ENCODE measurements at places on chromosomes 1 and 21.
A peak's percentile ranks its signal among the peaks of the same experiment; 100 is the strongest.

- no peaks in the 10 kb centered on the region for H3K36me3 ChIP-seq
- peaks cover 84% of the 10 kb centered on the region for H3K4me1 ChIP-seq
- H3K4me3 ChIP-seq = peak overlapping the region; percentile 69
- no peak for DNase-seq
- H3K27me3 ChIP-seq = peaks cover 10% of the 10 kb centered on the region
- H3K27ac ChIP-seq = peak overlapping the region; percentile 46
Measured at GRCh38 chr1:9659328-9659727, 7.8 kb downstream of the PIK3CD start.

- peaks cover 18% of the 10 kb centered on the region for H3K27me3 ChIP-seq
- H3K36me3 ChIP-seq = no peaks in the 10 kb centered on the region
- H3K4me3 ChIP-seq = no peak overlapping the region
- peak overlapping the region; percentile 58 for H3K27ac ChIP-seq
Measured at GRCh38 chr1:155196103-155196892, 11.4 kb downstream of the THBS3 start.

- no peak overlapping the region for H3K4me3 ChIP-seq
- no peaks in the 10 kb centered on the region for H3K4me1 ChIP-seq
- H3K27ac ChIP-seq = no peak overlapping the region
- no peak for DNase-seq
Measured at GRCh38 chr1:91981996-91982609, 32.9 kb downstream of the BRDT start.

GRCh38 chr1:25094229-25094628 lies 138.1 kb downstream of the SYF2 start:
- H3K4me1 ChIP-seq = peaks cover 56% of the 10 kb centered on the region
- peaks cover 21% of the 10 kb centered on the region for H3K27me3 ChIP-seq
- H3K36me3 ChIP-seq = no peaks in the 10 kb centered on the region

- H3K4me3 ChIP-seq = no peak overlapping the region
- H3K27ac ChIP-seq = no peak overlapping the region
- DNase-seq = no peak
- no peaks in the 10 kb centered on the region for H3K36me3 ChIP-seq
Measured at GRCh38 chr1:92443893-92444292, 42.8 kb downstream of the GFI1 start.

- H3K27ac ChIP-seq = no peak overlapping the region
- no peak for DNase-seq
- peaks cover 16% of the 10 kb centered on the region for H3K27me3 ChIP-seq
- H3K4me1 ChIP-seq = no peaks in the 10 kb centered on the region
- H3K4me3 ChIP-seq = no peak overlapping the region
Measured at GRCh38 chr1:3992103-3992556, 92.1 kb upstream of the C1orf174 start.

DNA sequence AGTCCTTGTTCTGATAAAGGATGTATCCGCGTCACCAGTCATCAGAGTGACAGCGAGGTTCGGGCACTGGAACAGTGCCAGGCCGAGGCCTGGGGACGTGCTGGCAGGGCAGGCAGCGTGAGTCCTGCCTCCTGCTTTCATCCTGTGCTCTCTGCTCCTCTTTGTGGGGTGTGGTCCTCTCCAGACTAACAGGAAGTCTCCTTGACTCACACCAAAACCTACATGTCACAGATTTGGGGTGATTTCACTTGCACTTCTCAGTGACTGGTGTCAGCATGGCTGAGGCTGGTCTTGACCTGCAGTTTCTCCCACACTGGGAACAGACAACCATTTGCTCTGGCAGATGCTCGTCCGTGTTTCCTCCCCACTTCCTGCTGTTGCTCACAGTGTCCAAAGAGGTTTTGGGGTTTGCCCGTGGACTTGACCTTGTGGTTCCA lies 8.8 kb upstream of the NLRP3 start:
- H3K27me3 ChIP-seq = peaks cover 3% of the 10 kb centered on the region
- peak; percentile 47 for DNase-seq
- peak overlapping the region; percentile 43 for H3K27ac ChIP-seq
- peaks cover 38% of the 10 kb centered on the region for H3K4me1 ChIP-seq
- H3K36me3 ChIP-seq = no peaks in the 10 kb centered on the region

DNA sequence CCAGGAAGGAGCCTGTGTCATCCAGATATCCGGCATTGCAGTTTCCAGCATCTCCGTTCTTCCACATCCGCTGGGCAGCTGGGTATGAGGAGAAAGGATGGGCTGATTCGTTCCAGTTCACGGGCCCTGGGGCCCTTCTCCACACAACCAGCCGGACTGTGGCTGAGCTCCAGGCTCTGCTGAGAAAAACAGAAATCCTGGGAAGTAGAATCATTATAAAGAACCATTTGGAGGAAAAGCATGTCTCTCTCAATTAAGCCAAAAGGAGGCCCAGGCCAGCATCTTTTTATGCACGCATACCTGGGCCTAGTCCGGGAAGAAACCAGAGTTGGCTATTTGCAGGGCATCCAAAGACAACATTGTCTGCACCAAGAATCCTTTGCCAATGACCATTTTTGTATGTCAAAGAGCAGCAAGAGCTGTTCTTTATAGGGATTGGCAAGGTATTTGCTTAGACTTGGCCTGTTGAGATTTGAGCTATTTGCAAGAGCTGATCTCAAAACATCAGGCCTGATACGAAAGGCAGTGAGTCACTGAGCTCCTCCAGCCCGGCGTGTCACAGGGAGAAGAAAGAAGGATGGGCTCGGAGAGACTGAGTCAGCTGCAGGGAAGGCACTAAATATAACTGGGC lies 84.9 kb upstream of the ARHGEF16 start:
- no peak overlapping the region for H3K4me3 ChIP-seq
- H3K36me3 ChIP-seq = no peaks in the 10 kb centered on the region
- no peak for DNase-seq
- peaks cover 40% of the 10 kb centered on the region for H3K4me1 ChIP-seq

DNA sequence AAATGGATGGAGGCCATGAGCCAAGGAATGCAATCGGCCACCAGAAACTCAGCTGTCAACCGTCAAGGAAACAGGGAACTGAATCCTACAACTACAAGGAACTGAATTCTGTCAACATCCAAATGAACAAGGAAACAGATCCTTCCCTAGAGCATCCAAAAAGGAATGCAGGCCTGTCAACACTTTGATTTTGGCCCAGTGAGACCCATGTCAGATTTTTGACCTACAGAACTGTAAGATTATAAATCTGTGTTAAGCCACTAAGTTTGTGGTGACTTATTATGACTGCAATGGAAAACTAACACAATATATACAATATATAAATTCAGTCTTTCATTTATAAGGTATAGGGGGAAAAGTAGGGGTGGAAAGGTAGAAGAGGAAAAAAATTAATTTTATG lies 55.3 kb downstream of the SHCBP1L start:
- H3K4me3 ChIP-seq = no peak overlapping the region
- no peak overlapping the region for H3K27ac ChIP-seq
- no peak for DNase-seq
- H3K27me3 ChIP-seq = peaks cover 2% of the 10 kb centered on the region
- no peaks in the 10 kb centered on the region for H3K36me3 ChIP-seq

DNA sequence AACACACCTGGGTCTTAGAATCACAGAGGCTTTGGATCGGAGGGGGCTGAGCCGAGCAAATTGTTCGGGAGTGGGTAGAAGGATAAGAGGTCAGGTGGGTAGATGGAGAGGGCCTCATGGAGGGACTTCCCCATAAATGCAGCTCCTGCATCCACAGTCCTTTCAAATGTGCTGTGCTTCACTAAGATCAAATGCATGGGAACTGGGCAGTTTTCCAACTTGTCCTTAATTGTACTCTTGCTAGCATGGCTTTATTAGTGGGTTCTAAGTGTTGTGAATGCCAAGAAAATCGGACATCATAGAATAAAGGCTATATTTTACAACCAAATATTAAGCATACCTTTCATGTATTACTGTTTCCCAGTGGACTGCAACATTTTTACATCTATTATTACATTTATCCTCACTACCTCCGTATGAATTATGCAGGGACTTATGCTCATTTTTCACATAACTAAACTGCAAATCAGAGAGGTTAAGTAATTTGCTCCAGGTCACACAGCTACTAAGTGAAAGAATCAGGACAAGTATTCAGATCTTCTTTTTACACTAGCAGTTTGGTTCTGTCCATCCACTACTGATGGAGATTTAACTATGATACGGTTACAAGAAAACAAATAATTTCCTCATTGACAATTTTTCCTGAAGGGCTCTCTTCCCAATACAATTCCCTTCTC lies 174.5 kb upstream of the RUNX1 start:
- no peak overlapping the region for H3K27ac ChIP-seq
- no peak for DNase-seq
- no peaks in the 10 kb centered on the region for H3K36me3 ChIP-seq
- H3K4me3 ChIP-seq = peak overlapping the region; percentile 35
- peaks cover 5% of the 10 kb centered on the region for H3K27me3 ChIP-seq

DNA sequence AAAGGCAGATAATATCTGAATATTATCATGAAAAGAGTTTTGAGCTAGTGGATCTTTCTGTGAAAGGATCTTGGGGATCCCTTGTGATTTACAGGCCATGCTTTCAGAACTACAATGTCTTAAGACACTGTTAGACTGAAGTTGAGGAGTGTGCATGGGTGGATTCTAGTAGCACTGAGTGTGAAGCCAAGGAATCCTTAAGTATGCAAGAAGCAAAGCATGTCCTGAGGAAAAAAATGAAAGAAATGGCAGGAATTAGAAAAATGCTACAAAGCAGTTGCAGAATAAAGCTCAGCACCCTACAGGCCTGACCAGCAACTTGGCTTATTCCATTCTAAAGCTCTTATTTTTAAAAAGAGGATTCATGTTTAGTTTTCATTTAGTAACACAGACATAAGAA lies 11.9 kb downstream of the STX6 start:
- H3K4me1 ChIP-seq = peaks cover 40% of the 10 kb centered on the region
- no peak overlapping the region for H3K27ac ChIP-seq

DNA sequence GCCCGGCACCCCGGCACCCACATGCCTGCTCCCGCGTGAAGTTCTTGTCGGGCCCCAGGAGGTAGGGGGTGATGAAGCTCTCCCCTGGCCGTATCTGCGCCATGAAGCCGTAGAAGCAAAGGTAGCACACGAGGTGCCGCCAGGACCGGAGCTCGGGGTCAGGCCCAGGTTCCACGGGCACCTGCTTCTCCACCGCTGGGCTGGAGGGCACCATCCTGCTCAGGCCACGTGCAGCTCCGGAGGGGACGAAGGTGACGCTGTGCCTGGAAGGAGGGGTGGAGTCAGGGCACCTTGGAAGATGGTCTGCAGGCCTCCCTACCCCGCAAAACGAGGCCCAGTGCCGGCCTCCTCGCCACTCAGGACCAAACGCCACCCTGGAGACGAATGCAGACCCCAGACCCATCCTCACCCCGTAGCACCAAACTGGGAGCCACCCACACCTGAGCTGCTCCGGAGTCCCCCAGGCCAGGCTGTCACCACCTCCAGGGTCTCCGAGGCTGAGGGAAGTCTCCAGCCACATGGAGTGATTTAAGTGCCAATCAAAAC lies 4.4 kb downstream of the SLC19A1 start:
- no peak for DNase-seq
- peaks cover 3% of the 10 kb centered on the region for H3K27me3 ChIP-seq
- no peaks in the 10 kb centered on the region for H3K36me3 ChIP-seq
- peaks cover 5% of the 10 kb centered on the region for H3K4me1 ChIP-seq
- no peak overlapping the region for H3K4me3 ChIP-seq
- H3K27ac ChIP-seq = no peak overlapping the region

GRCh38 chr1:13828454-13829151 lies 128.6 kb downstream of the PRDM2 start:
- no peak for DNase-seq
- peaks cover 8% of the 10 kb centered on the region for H3K36me3 ChIP-seq
- H3K4me1 ChIP-seq = no peaks in the 10 kb centered on the region
- peaks cover 1% of the 10 kb centered on the region for H3K27me3 ChIP-seq

DNA sequence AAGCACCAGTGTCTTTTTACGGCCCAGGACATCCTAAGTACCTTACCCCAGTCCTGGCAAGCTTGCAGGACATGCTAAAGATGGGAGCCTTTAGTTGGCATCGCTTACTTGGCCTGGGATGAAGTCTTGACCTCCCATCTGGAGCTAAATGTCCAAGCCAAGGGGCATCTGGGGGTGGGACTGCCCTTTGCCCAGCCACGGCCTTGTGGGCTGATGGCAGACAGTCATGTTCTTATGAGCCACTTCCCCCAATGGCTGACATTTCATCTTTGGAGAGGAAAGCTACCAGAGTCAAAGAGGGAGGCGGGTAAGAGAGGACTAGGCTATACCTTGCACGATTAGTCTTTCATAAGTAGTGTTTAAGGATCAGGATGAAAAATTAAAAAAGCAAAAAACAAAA lies 32.2 kb downstream of the OPTC start:
- no peaks in the 10 kb centered on the region for H3K36me3 ChIP-seq
- no peak overlapping the region for H3K27ac ChIP-seq
- no peaks in the 10 kb centered on the region for H3K4me1 ChIP-seq
- H3K27me3 ChIP-seq = peaks cover 2% of the 10 kb centered on the region
- no peak for DNase-seq

DNA sequence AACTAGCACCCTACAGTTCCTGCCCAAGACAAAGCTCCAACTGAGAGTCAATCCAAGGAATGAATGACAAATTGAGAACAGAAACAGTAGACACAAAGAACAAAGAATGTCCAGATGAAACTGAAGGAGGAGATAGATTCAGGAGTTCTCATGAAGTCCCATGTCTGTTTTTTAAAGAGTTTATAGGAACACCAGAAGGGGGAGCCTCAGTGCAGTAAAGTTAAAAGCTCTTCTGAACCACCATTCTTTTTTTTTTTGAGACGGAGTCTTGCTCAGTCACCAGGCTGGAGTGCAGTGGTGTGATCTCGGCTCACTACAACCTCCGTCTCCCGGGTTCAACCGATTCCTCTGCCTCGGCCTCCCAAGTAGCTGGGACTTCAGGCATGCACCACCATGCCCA lies 323.6 kb downstream of the MRPL39 start:
- peaks cover 1% of the 10 kb centered on the region for H3K27me3 ChIP-seq
- no peak overlapping the region for H3K27ac ChIP-seq
- no peak for DNase-seq

- H3K27me3 ChIP-seq = peaks cover 3% of the 10 kb centered on the region
- H3K36me3 ChIP-seq = no peaks in the 10 kb centered on the region
- no peak for DNase-seq
- no peak overlapping the region for H3K4me3 ChIP-seq
- H3K4me1 ChIP-seq = no peaks in the 10 kb centered on the region
Measured at GRCh38 chr1:44625348-44625747, 48.9 kb downstream of the TMEM53 start.

- no peaks in the 10 kb centered on the region for H3K4me1 ChIP-seq
- H3K4me3 ChIP-seq = no peak overlapping the region
- H3K27ac ChIP-seq = no peak overlapping the region
- H3K36me3 ChIP-seq = no peaks in the 10 kb centered on the region
Measured at GRCh38 chr21:40433538-40433937, 413.4 kb downstream of the DSCAM start.

GRCh38 chr1:160093624-160094290 lies 4.7 kb downstream of the IGSF8 start:
- no peak overlapping the region for H3K27ac ChIP-seq
- H3K36me3 ChIP-seq = peaks cover 6% of the 10 kb centered on the region
- peaks cover 7% of the 10 kb centered on the region for H3K27me3 ChIP-seq
- H3K4me1 ChIP-seq = peaks cover 24% of the 10 kb centered on the region
- H3K4me3 ChIP-seq = no peak overlapping the region

Data from immature natural killer cell (primary cell).